ENCODE measurements at places on chromosomes 2 and 18. TPM values are rescaled to one million over a fixed set of nuclear protein-coding genes. Genes with fewer than 3 reads are reported as not detected.

The EN1 gene
- 1.2 TPM for total RNA-seq

The ALK gene
- total RNA-seq: not detected

The CNTNAP5 gene
- not detected for total RNA-seq

The CASP10 gene
- total RNA-seq: 1.8 TPM

The SIX3 gene
- 1.6 TPM for total RNA-seq

The PRSS56 gene
- total RNA-seq: 0.20 TPM

The KCNE4 gene
- total RNA-seq: 0.65 TPM

The HOXD12 gene
- total RNA-seq: not detected

The SERPINB13 gene
- not detected for total RNA-seq

The ITPRIPL1 gene
- not detected for total RNA-seq

The ZNF396 gene
- total RNA-seq: 0.61 TPM

The FAM136A gene
- 121 TPM for total RNA-seq

The SPATS2L gene
- total RNA-seq: 148 TPM

The CPO gene
- not detected for total RNA-seq

The BBS5 gene
- total RNA-seq: 6.0 TPM

The CKAP2L gene
- 14.0 TPM for total RNA-seq

Data from A549 treated with ZK216348 at 1 μM for 4 hours (cell line).